ENCODE measurements at places on chromosomes 5 and 9. TPM values are rescaled to one million over a fixed set of nuclear protein-coding genes. Genes with fewer than 3 reads are reported as not detected.

Gene SV2C
- total RNA-seq = 0.07 TPM

Gene PHAX
- total RNA-seq = 42.8 TPM

Gene MSX2
- total RNA-seq = not detected

Gene RORB
- 0.04 TPM for total RNA-seq

Gene RANBP3L
- total RNA-seq = not detected

Gene PCDHB16
- not detected for total RNA-seq

Gene TSSK1B
- total RNA-seq = not detected

Gene BTF3
- total RNA-seq = 1,122 TPM

Gene STX17
- total RNA-seq = 33.3 TPM

Gene TAL2
- not detected for total RNA-seq

DNA sequence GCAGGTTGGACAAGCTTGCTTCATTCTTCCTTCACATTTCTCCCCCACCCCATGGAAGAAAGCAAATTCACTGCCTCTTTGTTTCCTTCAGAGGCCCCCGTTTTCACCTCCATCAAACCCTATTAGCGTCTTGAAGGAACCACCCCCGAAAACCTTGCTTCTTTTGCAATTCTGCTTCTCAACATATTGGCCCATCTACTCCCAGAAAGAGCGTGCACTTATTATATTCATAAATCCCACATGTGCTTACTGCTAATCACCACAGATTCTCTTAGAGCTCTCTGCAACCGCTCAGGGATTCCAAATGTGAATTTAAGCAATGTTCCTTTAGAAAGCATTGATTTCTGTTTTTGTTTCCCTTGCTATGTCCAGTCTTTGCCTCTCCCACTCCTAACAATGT lies 1.1 kb downstream of the F2RL2 start:
- H3K27ac ChIP-seq = no peak overlapping the region
- no peak for DNase-seq

DNA sequence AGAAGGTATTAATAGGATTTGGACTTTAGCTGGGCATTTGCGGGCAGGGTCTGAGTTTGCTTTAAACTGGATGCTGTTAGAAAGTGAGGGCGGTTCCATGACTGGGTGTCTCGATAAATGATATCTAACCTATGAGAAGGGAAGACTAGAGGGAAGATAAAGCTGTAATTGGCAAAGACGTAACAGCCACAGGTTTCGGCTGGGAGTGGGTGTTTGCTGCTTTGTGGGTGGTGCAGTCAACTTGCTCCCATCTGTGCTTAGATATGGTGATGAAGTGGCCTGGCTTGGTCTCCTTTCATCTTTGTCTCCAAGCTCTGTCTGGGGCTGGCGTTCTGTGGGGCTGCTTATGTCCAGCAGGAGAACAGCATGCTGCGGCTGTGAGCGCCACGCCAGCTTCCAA lies 23.3 kb downstream of the OR2V1 start:
- DNase-seq = no peak
- peaks cover 4% of the 10 kb centered on the region for H3K4me1 ChIP-seq
- no peak overlapping the region for H3K4me3 ChIP-seq

DNA sequence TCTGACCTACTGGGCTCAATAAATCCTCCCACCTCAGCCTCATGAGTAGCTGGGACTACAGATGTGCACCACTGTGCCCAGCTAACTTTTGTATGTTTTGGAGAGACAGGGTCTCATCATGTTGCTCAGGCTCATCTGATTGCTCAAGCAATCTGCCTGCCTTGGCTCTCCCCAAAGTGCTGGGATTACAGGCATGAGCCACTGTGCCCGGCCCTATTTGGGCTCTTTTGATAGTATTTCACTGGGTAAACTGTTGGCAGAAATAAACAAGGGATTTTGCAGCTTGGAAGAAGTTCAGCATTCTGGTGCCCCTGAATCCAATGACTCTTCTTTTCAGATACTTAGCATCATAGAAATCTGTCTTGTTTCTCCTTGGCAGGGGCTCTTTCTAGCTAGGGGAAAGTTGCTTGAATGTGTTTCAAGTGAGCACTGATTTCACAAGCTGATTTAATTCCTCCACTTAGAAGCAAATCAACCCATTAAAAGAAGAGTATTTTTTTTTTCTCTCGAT lies 146.8 kb downstream of the PAPPA start:
- no peaks in the 10 kb centered on the region for H3K36me3 ChIP-seq
- H3K4me1 ChIP-seq = no peaks in the 10 kb centered on the region
- H3K27me3 ChIP-seq = peaks cover 5% of the 10 kb centered on the region
- H3K4me3 ChIP-seq = no peak overlapping the region
- no peak overlapping the region for H3K27ac ChIP-seq

GRCh38 chr5:158070859-158071258 lies 211.9 kb upstream of the CLINT1 start:
- no peaks in the 10 kb centered on the region for H3K36me3 ChIP-seq
- H3K4me1 ChIP-seq = peaks cover 9% of the 10 kb centered on the region
- DNase-seq = no peak

- H3K27ac ChIP-seq = no peak overlapping the region
- peaks cover 3% of the 10 kb centered on the region for H3K36me3 ChIP-seq
- no peak for DNase-seq
- no peaks in the 10 kb centered on the region for H3K27me3 ChIP-seq
These were observed 9.3 kb downstream of the SLC46A2 start for GRCh38 chr9:112881331-112881730.

GRCh38 chr9:114278356-114278755 lies 44.5 kb upstream of the ORM1 start:
- no peak for DNase-seq
- no peaks in the 10 kb centered on the region for H3K4me1 ChIP-seq
- no peaks in the 10 kb centered on the region for H3K36me3 ChIP-seq
- no peak overlapping the region for H3K4me3 ChIP-seq

DNA sequence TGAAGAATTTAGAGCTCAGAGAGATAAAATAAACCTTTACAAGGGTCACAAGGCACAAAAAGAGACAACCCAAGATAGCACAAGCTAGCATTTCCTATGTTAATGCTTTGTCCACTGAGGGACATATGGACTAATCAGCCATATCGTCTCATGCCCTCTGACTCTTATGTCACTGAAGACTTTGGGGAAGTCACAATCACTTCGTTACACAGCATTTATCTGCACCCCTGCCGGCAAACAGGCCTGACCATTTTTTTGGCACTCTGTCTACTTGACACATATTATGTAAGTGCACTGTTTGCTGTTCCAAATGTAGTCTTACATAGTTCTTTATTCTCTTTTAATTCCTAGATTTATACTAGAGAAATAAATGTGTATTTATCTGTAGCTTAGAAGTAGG lies 13.9 kb upstream of the BNC2 start:
- no peaks in the 10 kb centered on the region for H3K36me3 ChIP-seq
- H3K27ac ChIP-seq = no peak overlapping the region
- peaks cover 1% of the 10 kb centered on the region for H3K27me3 ChIP-seq
- H3K4me1 ChIP-seq = no peaks in the 10 kb centered on the region
- H3K4me3 ChIP-seq = no peak overlapping the region
- no peak for DNase-seq

GRCh38 chr5:133381571-133382365 lies 230.6 kb downstream of the FSTL4 start:
- no peak overlapping the region for H3K4me3 ChIP-seq
- peaks cover 17% of the 10 kb centered on the region for H3K27me3 ChIP-seq
- H3K4me1 ChIP-seq = no peaks in the 10 kb centered on the region
- H3K36me3 ChIP-seq = peaks cover 4% of the 10 kb centered on the region
- no peak overlapping the region for H3K27ac ChIP-seq

GRCh38 chr9:76572151-76572550 lies 113.2 kb downstream of the GCNT1 start:
- peaks cover 45% of the 10 kb centered on the region for H3K27me3 ChIP-seq
- H3K36me3 ChIP-seq = peaks cover 5% of the 10 kb centered on the region
- DNase-seq = no peak
- H3K4me3 ChIP-seq = peak overlapping the region; percentile 49
- H3K4me1 ChIP-seq = peaks cover 33% of the 10 kb centered on the region

GRCh38 chr5:159515197-159515596 lies 184.9 kb upstream of the IL12B start:
- H3K4me3 ChIP-seq = no peak overlapping the region
- H3K27ac ChIP-seq = no peak overlapping the region
- no peak for DNase-seq
- H3K4me1 ChIP-seq = peaks cover 8% of the 10 kb centered on the region

DNA sequence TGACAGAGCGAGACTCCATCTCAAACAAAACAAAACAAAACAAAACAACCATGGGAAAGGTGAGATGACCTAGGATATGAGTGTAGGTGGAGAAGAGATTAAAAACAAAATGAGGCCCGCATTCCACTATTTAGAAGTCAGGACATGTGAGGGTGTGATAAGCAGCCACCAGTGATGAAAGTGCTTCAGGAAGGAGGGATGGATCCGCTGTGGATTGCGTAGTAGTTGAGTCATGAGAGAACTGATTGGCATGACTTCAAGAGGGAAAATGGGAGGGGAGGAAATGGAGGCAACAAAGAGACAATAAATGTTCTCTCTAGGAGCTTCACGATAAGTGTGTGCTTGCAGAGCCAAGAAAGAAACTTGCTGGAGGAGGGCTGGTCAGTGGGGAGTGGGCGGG lies 367.6 kb downstream of the ARL15 start:
- no peak for DNase-seq
- H3K27me3 ChIP-seq = no peaks in the 10 kb centered on the region
- no peak overlapping the region for H3K27ac ChIP-seq
- no peak overlapping the region for H3K4me3 ChIP-seq

DNA sequence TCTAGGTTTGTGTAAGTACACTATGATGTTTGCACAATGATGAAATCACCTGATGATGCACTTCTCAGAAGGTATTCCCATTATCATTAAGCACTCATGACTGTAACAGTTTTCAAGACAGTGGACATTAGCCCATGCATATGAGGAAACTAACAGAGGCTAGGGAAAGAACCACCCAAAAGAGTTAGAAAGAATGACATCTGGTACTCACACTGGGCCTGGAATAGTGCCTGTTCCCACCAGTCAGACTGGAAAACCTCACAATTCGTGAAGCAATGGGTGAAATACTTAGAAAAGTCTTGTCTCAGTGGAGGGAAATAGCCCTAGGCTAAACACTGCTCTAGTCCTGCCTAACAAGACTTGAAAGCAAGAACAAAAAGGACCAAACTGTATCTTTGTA lies 117.4 kb upstream of the GDNF start:
- no peak overlapping the region for H3K27ac ChIP-seq
- no peaks in the 10 kb centered on the region for H3K27me3 ChIP-seq
- H3K4me3 ChIP-seq = no peak overlapping the region
- no peak for DNase-seq
- H3K4me1 ChIP-seq = no peaks in the 10 kb centered on the region

GRCh38 chr9:96169484-96169883 lies 132.5 kb downstream of the HSD17B3 start:
- no peak overlapping the region for H3K27ac ChIP-seq
- no peaks in the 10 kb centered on the region for H3K4me1 ChIP-seq
- DNase-seq = no peak
- H3K36me3 ChIP-seq = no peaks in the 10 kb centered on the region

DNA sequence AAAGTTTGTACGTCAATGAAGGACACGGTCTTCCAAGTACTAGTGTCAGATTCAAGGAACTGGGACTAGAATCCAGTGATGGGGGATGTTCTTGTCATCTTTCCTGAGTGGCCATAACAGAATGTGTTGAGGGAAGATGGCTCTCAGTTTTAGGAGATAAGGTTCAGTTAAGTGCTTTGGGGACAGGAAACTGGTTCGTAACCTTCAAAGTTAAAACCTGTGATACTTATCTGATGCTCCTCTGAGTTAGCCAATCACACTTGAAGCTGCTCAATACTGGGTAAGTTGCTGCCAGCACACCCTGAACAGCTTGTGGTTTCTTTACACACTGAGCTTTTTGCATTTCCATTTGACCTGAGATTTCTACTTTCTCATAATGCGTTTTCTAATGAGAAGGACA lies 64.4 kb downstream of the PIK3R1 start:
- peak overlapping the region; percentile 98 for H3K27ac ChIP-seq
- DNase-seq = peak; percentile 65
- H3K4me3 ChIP-seq = peak overlapping the region; percentile 68
- H3K36me3 ChIP-seq = peaks cover 76% of the 10 kb centered on the region

- peaks cover 5% of the 10 kb centered on the region for H3K4me1 ChIP-seq
- peak; percentile 42 for DNase-seq
- H3K27ac ChIP-seq = no peak overlapping the region
- H3K27me3 ChIP-seq = no peaks in the 10 kb centered on the region
These were observed 253.9 kb upstream of the PCSK5 start for GRCh38 chr9:75636427-75637045.

GRCh38 chr9:77440057-77440456 lies 208.1 kb downstream of the GNA14 start:
- no peak overlapping the region for H3K27ac ChIP-seq
- no peaks in the 10 kb centered on the region for H3K36me3 ChIP-seq
- no peak overlapping the region for H3K4me3 ChIP-seq
- H3K27me3 ChIP-seq = peaks cover 1% of the 10 kb centered on the region
- no peak for DNase-seq
- no peaks in the 10 kb centered on the region for H3K4me1 ChIP-seq

DNA sequence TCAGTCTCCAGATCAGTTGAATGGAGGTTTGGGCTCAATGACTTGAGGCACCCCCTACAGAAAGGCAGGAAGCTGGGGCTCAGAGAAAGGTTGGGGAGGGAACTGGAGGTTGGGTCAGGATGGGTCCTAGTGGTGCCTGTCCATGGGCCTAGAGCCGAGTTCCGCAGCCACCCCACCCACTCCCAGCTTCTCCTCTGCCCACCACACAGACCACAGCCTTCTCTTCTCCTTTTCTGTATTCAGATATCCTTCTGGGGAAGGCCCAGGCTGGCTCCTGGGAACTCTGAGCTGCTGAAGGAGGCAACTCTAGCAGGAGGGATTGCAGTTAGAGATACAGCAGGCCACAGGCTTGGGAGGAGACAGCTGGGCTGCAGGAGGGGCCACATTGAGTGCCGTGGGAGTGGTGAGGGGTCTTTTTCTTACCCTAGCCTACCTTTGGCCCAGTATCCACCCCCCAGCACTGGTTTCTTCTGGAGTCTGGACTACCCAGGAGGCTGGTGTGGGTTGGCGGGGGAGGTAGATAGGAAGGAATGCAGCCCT lies 15.4 kb upstream of the PTGS1 start:
- no peak overlapping the region for H3K27ac ChIP-seq
- H3K27me3 ChIP-seq = peaks cover 1% of the 10 kb centered on the region
- DNase-seq = no peak
- no peak overlapping the region for H3K4me3 ChIP-seq
- H3K4me1 ChIP-seq = no peaks in the 10 kb centered on the region

DNA sequence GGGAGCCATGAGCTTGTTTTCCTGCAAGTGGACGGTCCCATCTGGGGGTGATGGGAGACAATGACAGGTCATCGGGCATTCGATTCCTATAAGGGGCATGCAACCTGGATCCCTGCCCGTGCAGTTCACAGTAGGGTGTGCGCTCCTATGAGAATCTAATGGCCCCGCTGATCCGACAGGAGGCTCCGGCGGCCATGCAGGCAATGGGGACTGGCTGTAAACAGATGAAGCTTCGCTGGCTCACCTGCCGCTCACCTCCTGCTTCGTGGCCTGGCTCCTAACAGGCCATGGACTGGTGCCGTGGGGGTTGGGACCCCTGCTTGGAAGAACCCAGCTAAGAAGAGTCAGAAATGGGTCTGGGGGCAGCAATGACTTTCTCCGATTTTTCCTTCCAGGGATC lies 21.0 kb downstream of the PAEP start:
- no peak for DNase-seq
- H3K27me3 ChIP-seq = no peaks in the 10 kb centered on the region
- H3K27ac ChIP-seq = no peak overlapping the region
- no peak overlapping the region for H3K4me3 ChIP-seq
